ENCODE measurements at places on chromosomes 4 and X.

DNA sequence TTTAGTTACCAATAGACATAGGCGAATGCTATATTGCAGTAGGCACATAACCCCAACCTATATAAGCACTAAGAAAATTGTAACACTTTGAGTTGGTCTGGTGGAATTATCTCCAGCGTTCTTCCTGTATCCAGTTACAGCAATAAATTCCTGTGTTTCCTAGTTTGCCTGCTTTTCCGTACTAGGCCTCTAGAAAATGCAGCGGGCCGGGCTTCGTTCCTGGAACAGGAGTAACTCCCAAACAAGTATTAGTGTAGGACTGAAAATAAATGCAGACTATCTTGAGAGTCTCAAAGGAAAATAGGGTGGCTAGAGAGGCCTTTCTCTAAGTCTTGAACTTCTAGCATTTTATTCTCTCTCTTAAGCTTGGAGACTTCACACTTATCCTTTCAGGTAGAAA lies 159.8 kb downstream of the OR13H1 start:
- DNase-seq = no peak

- no peak for DNase-seq
Observed at GRCh38 chr4:69531251-69531650, 35.5 kb upstream of the UGT2B4 start.

- no peak for DNase-seq
Observed at GRCh38 chrX:147803948-147804347, 107.8 kb upstream of the FMR1 start.

- DNase-seq = no peak
Observed at GRCh38 chr4:993111-994029, at the start of gene SLC26A1. Gene SLC26A1 (minus strand): TSS chr4:993404. CDS start chr4:991703, 1,701 bp downstream.

GRCh38 chr4:108117418-108118182 lies 51.1 kb downstream of the LEF1 start:
- no peak for DNase-seq

DNA sequence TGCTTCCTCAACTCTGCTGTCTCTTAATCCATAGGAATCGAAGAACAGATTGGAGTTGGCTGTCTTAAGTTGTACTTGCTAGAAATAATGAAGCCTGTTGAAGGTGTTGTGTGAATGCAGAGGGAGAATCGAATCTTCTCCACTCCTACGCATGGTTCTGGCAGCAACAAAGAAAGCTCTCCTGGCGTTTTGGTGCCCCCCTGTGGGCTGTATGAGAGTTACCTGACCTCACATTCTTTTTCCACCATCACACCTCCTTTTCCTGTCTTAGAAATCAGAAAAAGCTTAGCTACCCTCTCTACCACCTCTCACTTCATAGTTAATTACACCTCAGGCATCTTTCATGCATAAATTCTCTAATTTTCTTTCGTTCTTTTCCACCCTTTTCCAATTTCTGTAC lies 16.3 kb downstream of the KLF8 start:
- no peak for DNase-seq

DNA sequence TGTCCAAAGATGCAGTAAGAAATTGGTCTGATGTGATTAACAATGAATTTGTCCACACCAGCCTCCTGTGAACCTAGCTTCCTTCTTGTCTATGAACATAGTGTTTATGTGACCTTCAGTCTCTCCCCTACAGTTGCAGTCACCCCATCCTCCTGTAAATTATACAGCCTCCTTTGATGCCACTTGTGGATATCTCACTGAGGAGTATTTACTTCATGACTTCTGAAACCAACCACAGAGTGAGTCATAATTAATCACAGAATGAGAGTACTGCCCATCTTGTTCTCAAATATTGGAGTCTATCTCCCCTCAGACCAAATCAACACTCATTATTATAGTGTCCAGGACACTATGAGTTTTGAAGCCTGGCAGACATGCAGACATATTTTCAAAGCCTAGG lies 27.3 kb upstream of the XAGE2 start:
- DNase-seq = no peak

DNA sequence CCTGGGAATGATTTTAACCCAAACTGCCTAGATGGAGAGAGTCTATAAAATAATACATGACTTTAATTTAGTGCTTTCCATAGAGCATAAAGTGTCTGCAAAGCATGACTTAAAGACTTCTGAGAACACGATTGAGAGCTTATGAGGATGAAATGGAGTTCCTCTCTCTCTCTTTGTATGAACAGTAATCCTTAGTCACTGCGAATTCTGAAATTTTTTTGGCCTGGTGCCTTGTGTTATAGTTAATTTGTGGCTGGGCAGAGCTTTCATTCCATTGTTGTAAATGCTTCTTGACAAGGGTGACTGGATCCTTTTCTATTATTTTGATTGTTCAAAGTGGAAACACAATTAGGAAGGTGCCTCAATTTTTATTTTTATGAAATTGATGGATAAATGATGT lies 179.5 kb downstream of the CEP135 start:
- no peak for DNase-seq

GRCh38 chr4:156290811-156291210 lies 337.1 kb upstream of the CTSO start:
- DNase-seq = no peak

- DNase-seq = no peak
Observed at GRCh38 chrX:3598709-3599108, 114.7 kb downstream of the PRKX start.

GRCh38 chr4:19829101-19829500 lies 422.6 kb upstream of the SLIT2 start:
- no peak for DNase-seq

DNA sequence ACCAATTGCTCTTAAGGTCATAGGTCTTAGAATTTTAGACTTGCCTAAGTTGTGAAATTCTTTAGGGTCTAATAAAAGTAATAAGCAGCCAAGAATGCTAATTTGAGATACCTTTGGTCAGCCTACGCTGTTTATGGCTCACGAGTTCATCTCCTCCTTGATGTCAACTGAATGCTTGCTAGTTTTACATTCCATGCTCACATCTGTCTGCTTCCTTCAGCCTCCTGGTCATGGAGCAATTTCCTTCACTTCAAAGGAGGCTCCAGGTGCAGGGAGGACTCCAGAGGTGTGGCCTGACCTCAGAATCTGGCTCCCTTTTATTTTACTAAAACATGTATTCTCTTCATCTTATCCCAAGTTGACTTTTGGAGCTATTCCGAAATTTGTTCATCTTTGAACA lies 23.3 kb upstream of the LNX1 start:
- DNase-seq = no peak

- no peak for DNase-seq
Observed at GRCh38 chrX:137245183-137245582, 211.4 kb upstream of the GPR101 start.

DNA sequence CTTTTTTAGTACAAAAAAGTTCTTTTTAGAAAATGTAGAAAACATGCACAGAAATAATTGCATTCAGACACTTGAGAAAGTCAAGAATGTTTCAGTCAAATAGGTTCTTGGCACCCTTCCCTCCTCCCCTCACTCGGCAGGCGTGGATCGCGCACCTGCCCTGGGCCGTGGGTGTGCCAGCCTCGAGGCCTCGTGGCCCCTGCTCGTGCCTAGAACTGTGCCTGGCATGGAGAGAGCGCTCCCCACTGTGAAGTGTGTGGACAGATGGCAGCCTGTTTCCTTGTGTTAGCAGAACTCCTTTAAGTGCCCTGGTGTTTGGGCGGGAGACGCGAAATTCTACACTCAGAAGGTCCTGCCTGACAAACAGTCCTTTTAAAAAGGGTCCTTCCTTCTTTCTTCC lies 14.7 kb downstream of the RGS12 start:
- DNase-seq = no peak

DNA sequence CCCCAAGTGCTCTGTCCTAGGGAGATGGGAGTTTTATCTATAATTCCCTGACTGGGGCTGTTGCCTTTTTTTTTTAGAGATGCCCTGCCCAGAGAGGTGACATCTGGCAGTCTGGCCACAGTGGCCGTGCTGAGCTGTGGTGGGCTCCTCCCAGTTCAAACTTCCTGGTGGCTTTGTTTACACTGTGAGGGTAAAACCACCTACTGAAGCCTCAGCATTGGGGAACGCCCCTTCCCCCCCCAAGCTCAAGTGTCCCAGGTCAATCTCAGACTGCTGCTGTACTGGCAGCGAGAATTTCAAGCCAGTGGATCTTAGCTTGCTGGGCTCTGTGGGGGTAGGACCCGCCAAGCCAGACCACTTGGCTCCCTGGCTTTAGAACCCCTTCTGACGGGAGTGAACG lies 38.3 kb upstream of the CBLL2 start:
- DNase-seq = no peak

DNA sequence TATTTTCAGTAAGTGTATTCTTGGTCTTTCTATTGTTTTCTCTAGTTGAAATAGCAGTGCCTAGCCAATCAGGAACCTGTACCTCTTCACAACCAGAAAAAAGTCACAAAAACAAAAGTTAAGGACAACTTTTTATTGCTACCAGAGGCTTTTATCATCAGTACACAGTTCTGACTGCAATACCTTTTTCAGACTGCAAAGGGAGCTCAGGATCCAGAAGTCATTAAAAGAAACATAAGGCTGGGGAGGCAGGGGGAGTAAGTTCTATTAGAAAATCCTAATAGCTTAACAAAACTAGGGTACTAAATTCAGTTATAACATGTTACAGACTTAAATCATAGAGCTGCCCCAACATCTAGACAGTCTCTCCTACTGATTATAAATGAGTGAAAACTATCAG lies 28.8 kb downstream of the CCNI start:
- DNase-seq = no peak

DNA sequence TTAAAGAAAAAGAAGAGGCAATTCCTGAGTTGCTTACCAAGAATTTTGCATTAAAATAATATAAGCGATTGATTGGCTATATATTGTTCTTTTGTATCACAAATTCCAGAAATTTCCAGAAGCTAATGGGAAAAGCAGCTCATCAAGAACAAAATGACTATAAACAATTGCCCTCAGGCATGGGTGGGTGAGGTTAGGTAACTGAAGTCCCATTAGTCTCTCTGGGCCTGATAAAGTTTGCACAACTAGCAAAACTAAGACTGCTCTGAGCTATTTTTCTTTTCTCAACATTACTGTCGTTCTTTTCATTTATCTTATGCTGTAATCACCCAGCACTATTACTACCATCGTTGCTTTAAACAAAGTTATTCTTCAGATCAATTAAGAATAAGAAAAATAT lies 19.2 kb upstream of the BLTP1 start:
- no peak for DNase-seq

- DNase-seq = no peak
Observed at GRCh38 chrX:39667736-39668482, 429.8 kb downstream of the BCOR start.

DNA sequence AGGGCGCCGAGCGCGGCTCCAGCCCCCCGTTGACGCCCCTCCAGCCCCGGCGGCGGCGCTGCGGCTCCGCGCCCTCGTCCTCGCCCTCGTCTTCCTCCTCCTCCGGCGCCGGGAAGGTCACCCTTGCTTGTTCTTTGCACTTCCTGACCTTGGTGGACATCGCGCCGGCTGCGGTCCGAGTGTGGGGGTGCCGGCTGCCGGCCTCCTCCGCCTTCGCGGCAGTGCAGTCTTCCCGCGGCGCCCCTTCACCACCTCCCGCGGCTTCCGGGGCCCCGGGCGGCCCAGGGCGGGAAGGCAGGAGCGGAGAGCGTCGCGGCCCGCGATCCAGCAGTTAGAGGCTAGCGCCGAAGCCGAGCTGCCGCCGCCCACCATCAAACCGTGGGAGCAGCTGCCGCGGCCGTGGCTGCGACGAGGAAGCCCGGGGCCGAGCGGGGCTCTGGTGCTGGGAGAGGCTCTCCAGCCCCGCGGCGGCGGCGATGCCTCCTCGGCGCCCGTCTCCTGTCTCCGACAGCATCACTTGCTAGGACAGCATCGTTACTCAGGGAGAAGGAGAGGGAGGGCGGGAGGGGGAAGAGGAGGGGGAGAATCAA lies at the start of gene TRPC3:
TSS of gene TRPC3 (minus strand) at position 540 of the 590 bp plus-strand sequence. CDS start at position 160, 380 bp downstream.
- DNase-seq = no peak

DNA sequence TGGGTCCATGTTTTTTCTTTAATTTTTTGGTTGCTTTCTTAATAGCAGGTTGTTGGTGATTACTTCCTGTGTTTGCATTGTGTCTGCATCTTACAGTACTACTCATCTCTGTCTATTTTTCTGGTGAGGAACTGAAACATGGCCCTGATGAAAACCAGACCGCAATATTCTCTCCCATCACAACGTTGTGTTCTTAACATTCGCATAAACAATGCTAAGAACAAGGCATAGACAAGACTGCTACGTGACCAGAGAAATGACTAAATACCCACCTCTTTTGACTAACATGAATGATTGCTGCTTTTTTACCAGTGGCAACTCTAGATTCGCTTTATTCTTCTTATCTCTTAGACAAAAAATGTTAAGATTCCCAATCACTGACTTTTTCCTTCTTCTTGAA lies 179.1 kb downstream of the GC start:
- DNase-seq = no peak

DNA sequence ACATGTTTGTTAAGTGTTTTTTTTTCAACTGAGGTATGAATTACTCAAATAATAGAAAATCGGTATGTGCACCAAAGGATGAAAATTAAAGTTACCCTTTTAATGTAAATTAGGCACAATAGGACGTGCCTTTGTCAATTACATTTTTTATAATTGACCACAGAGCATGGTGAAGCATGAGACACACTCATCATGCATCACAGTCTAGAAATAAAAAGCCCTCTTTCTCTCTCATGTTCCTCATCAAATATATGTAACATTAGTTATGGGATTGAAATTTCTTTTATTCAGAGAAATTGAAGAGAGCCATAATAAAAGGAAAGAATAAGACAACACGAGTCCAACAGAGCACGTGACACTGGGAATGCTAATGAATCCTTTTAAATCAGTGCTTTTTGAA lies 3.5 kb downstream of the GNRHR start:
- DNase-seq = no peak

- DNase-seq = no peak
Observed at GRCh38 chr4:175308236-175308635, 390.1 kb downstream of the ADAM29 start.

- DNase-seq = no peak
Observed at GRCh38 chrX:131918839-131919238, 104.3 kb upstream of the STK26 start.

DNA sequence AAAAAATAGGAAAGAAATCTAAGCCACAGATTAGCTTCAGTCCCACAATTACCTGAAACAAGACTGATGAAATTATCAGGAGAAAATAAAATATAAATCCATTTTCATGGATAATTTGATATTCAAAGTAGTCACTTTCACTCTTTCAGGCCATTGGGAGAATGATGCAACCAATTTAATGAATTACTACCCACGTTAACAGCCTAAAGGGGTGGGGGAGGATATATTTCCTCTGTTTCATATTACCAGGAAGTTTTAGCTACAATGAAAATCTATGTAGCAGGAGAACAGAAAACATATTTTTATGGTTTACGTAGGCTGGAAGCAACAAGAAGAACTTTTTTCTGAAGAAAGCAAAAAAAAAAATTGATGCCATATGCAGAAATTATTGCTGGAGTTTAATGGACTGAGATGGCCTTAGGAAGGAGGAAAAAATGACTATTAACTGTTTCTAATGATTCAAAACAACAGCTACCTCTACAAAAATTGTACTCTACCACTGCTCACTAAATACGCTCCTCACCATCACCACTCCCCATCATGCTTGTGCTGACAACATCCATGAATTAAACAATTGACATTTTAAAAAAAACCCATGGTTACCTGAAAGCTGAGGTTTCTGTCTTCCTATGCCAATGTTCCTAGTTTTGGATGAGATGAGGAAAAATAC lies 100.9 kb downstream of the CXXC4 start:
- no peak for DNase-seq

GRCh38 chr4:142984871-142985585 lies 138.9 kb upstream of the INPP4B start:
- DNase-seq = no peak

Data from stimulated activated CD8-positive, alpha-beta memory T cell treated with anti-CD3 and anti-CD28 coated beads, Interleukin-7, amount 100 ng/mL, for 1 hour (primary cell).